ENCODE measurements at places on chromosomes 16 and 17.

GRCh38 chr16:64469906-64470702 is 651.8 kb downstream of the CDH11 start:
- DNase-seq, result no peak

- DNase-seq, result no peak
These were observed 27.7 kb upstream of the CRHR1 start for GRCh38 chr17:45756266-45756991.

DNA sequence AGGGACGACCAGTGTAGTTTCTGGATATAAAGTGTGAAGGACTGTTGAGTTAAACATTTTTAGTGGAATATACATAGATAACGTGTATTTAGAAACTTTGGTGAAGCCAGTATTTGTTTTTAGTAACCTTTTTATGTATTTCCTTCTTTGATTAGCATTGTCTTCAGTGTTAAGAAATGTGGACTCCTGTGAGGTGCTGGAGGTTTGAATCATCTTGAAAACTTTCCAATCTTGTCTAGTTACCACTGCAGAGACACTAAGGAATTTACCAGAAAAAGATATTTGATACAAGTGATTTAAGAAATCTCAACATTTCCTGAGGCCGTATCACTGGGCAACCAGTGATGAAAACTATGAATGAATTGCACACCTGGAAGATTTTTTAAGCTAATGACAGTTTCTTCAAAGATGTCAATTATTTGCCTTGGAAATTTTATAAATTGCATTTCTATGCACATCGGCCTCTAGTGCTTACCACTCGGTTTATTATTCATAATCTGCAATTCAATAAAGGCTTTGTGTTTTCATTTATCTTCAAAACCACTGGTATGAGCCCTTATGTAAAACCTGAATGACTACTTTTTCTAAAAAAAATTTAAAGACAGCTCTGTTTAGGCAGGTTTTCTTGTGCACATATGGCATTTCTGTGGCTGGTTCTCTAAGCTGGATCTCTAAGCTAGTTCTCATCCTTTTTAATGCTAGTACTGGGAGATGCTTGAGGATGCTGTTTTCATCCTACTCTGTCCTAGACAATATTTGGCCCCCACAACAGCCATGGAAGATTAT is 31.4 kb upstream of the ADCY7 start:
- no peak for DNase-seq

DNA sequence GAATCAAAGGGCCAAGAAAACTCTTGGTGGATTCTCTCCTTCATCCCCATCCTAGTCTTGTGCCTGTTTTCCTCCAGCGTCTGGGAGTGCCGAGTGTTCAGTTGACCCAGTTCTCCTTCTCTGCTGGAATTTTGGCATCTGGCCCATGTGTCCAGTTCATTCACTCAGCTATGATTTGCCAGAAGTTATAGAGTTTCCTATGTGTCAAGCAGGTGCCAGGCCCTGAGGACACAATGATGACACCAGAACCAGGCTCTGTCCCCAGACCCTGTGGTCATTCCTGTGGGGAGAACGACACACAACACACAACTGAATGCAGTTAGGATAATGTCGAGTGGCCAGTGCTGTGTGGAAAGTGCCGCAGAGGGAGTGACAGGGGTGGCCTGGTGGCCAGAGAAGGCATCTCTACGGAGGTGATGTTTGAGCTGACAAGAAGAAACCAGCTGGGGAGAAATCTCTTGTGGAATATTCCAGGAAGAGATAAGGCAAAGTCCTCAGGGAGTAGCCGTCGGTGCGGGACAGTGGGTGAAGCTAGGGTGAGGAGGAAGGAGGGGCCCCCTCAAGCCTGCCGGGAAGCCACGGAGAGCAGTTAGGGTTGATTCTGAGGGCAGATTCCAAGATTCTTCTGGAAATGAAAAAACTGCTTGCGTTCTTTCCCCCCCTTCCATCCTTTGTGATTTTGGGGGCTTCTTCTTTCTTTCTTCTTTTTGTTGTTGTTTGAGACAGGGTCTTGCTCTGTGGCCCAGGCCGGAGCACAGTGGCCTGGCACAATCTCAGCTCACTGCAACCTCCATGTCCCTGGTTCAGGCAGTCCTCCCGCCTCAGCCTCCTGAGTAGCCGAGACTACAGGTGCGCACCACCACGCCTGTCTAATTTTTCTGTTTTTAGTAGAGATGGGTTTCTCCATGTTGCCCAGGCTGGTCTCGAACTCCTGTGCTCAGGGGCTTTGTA is 35.8 kb upstream of the IL34 start:
- no peak for DNase-seq

DNA sequence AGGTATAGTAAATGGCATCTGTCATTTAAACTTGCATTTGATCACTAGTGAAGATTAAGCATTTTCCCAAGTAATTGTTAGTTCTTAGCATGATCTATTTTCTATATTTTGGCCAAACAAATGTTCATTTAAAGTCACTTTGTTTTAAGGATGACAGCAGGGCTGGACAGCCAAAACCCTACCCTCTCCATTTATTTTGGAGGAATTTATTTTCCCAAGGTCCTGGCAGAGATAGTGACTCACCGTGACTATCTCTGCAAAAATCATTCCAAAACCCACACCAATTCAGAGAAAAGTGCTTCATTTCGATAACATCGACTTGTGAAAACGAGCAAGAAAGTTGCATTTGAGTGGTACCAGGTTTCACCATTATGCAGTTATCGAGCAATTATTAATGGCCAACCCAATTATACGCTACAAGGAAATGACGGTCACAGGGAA is 665 bp upstream of the AKAP1 start:
- no peak for DNase-seq

DNA sequence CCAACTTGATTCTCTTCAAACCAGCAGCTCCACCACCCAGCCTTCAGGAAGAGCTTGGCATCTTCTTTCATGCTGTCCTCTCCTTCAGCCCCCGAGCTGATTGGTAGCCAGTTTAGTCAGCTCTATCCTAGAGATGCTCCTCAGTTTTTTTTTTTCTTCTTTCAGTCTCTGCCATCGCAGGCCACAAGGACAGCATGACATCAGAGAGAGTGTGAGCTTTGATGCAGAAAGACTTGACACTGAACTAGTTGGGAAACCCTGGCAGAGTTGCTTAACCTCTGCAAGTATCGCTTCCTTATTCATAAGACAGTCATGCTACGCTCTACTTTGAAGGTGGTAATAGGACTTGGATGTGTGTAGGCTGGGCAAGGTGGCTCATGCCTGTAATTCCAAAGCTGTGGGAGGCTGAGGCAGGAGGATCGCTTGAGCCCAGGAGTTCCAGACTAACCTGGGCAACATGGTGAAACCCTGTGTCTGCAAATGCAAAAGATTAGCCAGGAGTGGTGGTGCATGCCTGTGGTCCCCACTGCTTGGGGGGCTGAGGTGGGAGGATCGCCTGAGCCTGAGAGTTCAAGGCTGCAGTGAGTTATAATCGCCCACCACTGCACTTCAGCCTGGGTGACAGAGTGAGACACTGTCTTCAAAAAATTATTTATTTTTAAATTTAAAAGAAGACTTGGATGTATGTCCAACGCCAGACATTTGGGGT is 2.6 kb downstream of the CD300LB start:
- DNase-seq, result no peak

DNA sequence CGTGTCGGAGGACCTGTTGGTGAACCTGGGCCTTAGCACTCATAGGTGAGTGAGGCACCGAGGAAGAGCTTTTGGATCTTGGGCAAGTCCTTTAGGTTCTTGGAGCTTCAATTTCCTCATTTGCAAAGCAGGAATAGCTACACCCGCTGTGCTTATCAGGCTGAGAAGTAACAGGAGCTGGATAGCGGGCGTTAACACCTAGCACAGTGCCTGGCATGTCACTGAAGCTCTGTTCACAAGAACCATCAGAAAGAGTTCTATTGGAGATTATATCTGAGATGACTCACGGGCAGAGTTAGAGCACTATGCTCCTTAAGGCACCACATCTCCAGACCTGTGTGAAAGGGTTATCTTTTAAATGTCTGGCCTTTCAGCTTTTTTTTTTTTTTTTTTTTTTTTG is 12.8 kb downstream of the MEOX1 start:
- DNase-seq, result no peak

DNA sequence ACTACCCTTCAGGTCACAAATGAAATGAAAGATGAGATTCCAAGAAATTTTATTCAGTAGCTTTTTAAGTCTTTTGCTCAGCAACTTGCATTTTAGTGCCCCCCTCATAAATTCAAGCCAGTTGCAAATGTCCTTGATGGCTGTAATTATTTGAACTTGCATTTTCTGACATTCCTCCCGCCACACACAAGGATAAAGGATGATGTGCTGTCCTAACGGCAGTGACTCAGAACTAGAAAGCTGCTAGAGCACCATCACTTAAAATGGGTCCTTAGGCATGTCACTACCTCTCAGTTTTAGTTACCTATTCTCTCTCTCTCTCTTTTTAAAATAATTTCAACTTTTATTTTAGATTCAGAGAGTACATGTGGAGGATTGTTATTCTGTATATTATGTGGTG is 306.7 kb downstream of the CNTNAP4 start:
- DNase-seq, result no peak

DNA sequence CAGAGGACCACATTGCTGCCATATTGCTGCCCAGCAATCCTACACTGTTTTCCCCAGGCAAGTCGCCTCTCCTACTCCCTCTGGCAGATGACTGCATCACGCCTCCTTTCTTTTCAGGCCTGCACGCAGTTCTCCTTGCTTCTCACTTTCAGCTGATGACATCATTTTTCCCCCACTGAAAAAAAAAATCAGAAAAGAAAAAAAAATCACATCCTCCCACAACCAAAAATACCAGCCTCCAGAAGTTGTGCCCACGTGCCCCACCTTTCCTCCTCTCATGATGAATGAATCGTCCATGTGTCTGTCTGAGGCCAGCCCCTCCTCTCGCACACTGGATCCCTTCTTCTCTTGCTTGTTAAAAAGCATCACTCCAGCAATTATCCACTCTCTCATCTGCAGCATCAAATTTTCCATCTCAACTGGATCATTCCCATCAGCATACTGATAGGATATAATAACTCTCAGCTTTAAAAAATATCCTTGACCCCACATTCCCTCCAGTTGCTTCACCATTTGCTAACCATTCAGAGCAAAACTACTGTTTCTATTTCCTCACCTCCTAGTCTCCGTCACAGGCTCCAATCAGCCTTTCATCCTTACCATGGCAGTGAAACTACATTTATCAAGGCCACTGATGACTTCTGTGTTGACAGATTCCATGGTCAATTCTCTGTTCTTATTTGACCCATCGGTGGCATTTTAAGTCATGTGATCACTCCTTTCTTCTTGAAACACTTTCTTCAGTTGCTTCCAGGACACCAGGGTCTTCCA is 30.1 kb upstream of the DYNLL2 start:
- DNase-seq, result no peak

DNA sequence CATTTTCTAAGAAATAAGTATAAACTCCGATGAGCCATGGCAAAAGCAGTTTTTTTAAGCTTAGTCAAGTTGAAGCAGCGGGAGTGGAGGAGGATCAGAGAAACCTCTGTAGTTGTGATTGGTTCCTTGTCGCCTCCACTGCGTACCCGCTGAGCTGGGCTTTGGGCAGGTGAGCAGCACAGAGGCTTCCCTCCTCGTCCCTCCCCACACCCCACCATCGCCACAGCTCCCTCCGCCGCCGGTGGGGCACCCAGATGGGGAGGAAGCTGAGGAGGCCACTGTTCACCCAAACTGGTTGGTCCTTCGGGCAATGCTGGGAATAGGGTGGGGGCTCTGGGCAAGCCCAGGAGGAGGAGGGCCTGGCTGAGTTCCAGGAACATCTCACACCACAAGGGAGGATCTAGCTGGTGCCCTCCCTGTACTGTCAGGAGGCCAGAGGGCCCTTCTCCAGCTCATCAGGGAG is 5.2 kb upstream of the MRPL38 start:
- DNase-seq, result no peak

GRCh38 chr16:85460252-85461021 is 152.7 kb upstream of the GSE1 start:
- no peak for DNase-seq

GRCh38 chr16:89489898-89490438 is 393 bp downstream of the ANKRD11 start:
- no peak for DNase-seq

DNA sequence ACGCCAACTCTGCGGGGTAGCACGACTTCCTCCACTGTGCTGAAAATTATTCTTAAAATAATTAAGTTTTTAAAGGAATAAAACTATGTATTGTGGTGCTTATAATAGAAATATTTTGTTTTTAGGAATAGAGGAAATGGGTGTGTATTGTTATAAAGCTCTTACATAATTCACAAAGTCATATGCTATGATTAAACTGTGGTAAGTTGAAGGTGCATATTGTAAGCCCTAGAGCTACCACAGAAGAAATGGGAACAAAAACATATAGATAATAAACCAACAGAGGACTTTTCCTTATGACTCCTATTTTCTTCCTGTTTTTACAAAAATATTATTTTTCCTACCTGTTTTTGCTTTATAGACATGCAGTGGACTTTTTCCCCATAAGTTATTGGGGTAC is 4.3 kb upstream of the SLFN11 start:
- no peak for DNase-seq

DNA sequence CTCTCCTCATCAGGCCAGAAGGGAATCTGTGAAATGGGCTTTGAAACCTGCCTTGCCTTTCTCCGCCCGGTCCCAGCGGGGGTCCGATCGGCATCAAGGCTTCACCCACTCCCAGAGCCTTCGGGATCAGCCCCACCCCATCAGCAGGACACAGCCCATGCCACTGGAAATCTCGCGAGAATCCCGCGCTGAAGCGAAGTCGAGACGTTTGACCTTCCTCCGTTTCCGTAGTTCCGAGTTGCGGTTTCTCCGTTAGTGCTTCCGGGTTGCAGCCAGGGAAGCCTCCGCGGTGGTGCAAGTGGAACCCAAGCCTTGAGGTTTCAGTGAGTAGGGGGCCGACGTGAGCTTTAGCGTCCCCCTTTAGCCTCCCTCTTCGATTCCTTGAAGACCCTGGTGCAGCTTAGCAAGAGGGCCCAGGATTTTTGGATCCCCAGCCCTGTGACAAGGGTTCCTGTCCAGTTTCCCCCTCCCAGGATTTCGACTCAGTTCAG is at the start of gene COASY:
Gene COASY, plus strand, starts transcription at position 252 of the 491 bp plus-strand sequence. CDS start 475 bp downstream, outside the sequence.
- DNase-seq, result peak; percentile 95

GRCh38 chr17:16880843-16881230 is 91.1 kb downstream of the TNFRSF13B start:
- no peak for DNase-seq

- DNase-seq, result no peak
These were observed 516.4 kb downstream of the GRIN2A start for GRCh38 chr16:9665851-9666271.

- DNase-seq, result no peak
These were observed 86.4 kb downstream of the GAS7 start for GRCh38 chr17:10111907-10112452.

- peak; percentile 55 for DNase-seq
These were observed 14.0 kb downstream of the RPGRIP1L start for GRCh38 chr16:53689636-53690035.

DNA sequence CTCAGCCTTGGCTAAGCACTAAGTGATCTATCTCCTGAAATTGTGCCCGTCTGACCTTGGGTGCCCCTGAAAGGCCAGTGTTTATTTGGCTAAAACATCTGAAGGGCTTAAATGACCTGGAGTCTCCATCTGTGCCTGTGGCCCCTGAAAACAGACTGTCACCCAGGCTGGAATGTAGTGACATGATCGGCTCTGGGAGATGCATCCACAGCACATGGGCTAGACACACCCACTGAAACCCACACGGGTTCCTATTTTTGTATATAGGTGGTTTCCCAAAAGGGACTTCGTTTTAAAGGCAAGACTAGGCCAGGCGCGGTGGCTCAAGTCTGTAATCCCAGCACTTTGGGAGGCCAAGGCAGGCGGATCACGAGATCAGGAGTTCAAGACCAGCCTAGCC is 13.5 kb downstream of the CEP295NL start:
- DNase-seq, result no peak

- peak; percentile 98 for DNase-seq
These were observed 6.3 kb downstream of the BCAR1 start for GRCh38 chr16:75244844-75245758.

GRCh38 chr17:69815406-69815805 is 259.6 kb upstream of the KCNJ16 start:
- no peak for DNase-seq

Measured in HCEC 1CT (cell line).